ENCODE measurements at places on chromosomes 5 and 9. TPM values are rescaled to one million over a fixed set of nuclear protein-coding genes. Genes with fewer than 3 reads are reported as not detected.

The SLC34A1 gene
- total RNA-seq: not detected

GRCh38 chr5:174935854-174936474, 211.6 kb downstream of the MSX2 start:
- DNase-seq: peak; percentile 52
- H3K4me1 ChIP-seq: no peaks in the 10 kb centered on the region
- H3K27me3 ChIP-seq: peaks cover 14% of the 10 kb centered on the region

GRCh38 chr5:102600964-102601363, 102.2 kb upstream of the SLCO6A1 start:
- H3K27me3 ChIP-seq: peaks cover 6% of the 10 kb centered on the region
- DNase-seq: no peak
- no peak overlapping the region for H3K27ac ChIP-seq
- no peak overlapping the region for H3K4me3 ChIP-seq
- no peaks in the 10 kb centered on the region for H3K36me3 ChIP-seq
- H3K4me1 ChIP-seq: peaks cover 9% of the 10 kb centered on the region

DNA sequence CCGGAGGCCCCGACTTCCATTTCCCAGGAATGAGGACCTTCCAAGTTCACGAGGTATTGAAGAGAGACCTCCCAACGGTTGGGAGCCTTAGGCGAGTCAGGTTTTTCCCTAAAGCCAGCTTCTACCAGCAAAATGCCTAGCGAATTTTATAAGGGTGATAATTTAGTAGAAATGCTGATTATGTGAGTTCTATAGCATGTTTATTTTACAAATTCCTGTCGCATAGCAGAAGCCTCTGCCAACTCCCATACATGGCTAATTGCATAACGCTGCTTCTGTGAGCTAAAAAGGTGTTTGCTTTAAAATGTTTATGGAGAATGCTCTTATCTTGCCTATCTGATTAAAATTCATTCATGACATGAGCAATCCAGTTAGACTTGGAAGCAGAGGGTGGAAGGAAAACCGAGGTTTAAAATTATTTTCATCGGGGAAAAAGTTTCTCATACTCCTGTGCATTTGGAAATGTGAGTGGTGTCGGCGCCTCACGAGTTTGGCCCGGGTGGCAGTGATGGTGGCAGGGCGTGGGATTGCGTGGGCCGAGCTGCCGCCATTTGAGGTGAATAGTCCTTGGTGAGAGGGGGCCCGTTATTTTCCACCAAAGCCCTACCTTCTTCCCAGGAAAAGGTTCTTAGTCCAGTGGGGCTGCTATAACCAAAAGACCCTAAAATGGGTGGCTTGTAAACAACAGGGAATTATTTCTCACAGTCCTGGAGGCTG, 104.4 kb upstream of the FCN2 start:
- no peak overlapping the region for H3K4me3 ChIP-seq
- no peak for DNase-seq
- no peaks in the 10 kb centered on the region for H3K36me3 ChIP-seq
